ENCODE measurements at places on chromosomes 3 and 15.

DNA sequence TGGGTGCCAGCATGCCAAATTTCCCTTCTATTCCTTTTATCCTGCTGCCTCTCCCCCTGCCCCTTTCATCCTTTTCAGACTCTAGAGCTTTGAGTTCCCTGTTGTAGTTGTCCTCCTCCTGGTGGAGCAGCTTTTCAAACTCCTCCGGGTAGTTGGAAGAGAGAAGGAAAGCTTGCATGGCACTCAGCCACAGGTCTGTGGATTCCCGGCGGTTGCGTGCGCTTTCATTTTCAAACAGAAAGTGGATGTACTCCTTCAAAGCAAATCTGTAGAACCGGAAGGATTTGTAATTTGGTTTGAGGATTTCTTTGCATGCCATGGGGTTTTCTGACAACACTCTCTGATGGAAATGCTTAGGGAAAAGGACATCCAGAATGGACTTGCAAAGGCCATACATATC, 68.1 kb upstream of the DCLK3 start:
- DNase-seq: no peak

DNA sequence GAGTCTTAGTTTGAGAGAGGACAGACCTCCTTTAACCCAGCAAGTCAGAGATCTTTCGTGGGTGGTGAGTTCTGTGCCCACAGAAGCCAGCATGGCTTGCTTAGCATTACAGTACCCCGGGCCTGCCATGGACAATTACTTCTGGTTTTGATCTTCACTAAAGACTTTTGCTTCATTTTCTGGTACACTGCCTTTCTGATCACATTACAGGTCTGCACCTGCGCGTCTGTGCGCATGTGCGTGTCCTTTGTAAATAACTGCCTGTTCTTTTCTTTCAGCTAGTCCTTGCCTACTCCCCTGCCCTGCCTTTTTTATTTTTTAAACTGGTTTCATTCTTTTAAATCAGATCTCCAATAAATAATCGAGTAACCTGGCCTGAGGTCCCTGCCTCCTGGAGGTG, 57.1 kb upstream of the CMTM8 start:
- no peak for DNase-seq

DNA sequence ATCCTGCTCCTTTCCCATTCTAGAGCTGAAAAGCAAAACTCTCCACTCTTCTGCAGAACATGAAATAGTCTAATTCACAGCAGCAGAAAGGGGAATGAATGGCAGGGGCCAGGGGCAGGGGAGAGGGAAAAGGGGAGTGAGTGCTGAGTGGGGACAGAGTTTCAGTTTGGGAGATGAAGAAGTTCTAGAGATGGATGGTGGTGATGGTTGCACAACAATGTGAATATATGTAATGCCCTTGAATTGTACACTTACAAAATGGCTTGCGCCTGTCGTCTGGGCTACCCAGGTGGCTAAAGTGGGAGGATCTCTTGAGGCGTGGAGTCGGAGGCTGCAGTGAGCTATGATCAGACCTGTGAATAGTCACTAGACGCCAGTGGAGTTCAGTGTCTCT, 78.5 kb upstream of the MEF2A start:
- DNase-seq: no peak

DNA sequence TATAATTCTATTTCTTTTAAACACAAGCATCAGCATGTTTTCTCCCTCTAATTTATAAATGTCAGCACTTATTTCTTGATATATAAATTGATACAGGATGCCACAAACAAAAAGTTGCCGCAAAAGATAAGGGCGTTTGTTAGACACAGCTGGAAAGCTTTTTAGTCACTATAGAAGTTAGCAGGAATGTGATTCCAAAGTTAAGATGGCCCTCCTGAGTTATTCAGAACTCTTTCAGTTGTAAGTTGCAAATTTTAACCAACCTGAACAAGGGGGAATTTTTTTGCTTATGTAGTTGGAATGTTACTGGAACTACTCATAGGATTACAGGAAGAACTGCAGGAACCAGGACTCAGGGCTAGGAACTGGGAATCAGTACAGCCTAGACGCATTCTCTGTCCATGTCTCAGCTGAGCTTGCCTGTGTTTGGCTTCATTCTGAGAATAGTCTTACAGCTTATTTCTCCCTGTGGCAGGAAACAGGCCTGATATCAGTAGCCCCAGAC, 166.3 kb downstream of the VGLL4 start:
- no peak for DNase-seq

DNA sequence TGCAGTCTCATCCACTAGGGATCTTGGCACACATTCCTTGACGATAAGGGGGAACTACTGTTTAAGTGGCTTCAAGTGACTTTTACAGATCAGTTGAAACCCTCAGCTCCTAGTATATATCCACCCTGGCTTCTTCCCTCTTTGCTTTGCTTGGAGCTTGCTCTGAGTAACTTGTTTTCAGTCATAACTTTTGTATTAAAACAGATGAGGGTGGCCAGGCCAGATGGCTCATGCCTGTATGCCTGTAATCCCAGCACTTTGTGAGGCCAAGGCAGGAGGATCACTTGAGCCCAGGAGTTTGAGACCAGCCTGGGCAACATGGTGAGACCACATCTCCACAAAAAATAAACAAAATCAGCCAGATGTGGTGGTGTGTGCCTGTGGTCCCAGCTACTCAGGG, 42.4 kb downstream of the EOMES start:
- DNase-seq: no peak

- no peak for DNase-seq
These were observed 8.7 kb upstream of the GP9 start for GRCh38 chr3:129051871-129052340.

DNA sequence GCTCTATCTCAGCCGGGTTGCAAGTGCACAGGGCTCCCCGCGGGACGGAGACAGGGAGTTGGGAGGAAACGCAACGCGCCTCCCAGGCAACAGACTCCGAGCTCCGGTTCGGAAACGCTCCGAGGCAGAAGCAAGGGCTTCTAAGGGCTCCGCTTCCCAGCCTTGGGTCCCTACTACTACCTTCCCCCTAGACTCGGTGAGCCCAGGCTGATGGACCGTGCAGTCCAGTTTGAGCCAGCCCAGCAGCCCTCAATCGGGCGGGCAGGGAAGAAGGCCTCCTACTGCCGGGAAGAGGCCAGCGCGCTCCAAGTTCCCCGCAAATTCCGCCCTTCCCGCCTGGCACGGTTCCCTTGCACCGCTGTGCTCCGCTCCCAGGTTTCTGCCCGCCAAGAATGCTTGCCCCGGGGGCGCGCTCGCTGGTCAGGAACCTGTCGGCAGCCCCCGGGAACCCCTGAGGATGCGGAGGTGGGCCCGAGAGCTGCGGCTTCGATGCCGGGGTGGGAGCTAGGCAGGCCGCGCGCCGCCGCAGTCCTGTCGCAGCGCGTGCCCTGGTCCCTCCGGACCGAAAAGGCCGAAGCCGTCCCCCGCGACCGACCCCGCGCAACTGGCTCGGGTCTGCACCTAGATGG, 728 bp downstream of the TRANK1 start:
- peak; percentile 52 for DNase-seq

GRCh38 chr3:38567498-38567897, 71.4 kb downstream of the EXOG start:
- no peak for DNase-seq

DNA sequence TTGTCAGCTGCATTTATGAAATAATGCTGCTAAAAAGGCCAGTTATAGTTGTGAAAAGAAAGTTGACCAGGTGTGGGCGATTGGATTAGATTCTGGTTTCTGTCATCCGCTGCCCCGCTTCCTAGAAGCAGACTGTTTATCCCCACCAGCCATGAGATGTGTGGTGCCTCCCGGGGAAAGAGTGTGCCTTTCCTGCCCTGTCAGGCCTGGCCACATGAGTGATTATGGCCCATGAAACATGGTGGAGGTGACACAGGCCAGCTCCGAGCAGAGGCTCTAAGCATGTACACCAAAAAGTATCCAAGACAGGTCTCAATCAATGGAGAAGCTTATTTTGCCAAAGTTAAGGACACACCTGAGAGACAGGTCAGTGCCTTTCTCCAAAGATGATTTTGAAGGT, 85.4 kb upstream of the ABHD2 start:
- DNase-seq: no peak

DNA sequence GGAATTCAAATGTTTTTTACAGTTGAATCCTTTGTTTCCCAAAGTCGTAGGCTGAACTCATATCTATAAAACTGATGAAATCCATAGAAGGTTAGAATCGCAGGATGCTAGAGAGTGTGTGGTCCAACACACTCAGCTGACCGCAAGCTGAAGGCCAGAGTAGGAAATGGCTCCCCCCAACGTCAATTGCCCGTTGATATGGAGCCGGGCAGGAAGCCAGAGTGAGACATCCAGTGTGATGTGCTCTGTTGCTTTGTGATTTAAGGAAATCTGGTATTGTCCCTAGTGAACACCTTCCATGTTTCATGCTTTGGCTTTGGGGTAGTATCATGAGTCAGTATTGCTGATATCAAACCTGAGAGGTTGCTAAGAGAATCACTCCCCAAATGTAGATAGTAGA, 5.8 kb upstream of the MEX3B start:
- DNase-seq: no peak

GRCh38 chr15:69414701-69415167, 585 bp downstream of the KIF23 start:
- no peak for DNase-seq

- no peak for DNase-seq
These were observed 134.0 kb upstream of the IL12A start for GRCh38 chr3:159854500-159855124.

- DNase-seq: no peak
These were observed 77.1 kb downstream of the SEMA6D start for GRCh38 chr15:47794252-47794914.

- DNase-seq: no peak
These were observed 5.2 kb upstream of the PFN2 start for GRCh38 chr3:149975919-149976318.

- DNase-seq: no peak
These were observed 207.4 kb upstream of the HES1 start for GRCh38 chr3:193928354-193929209.

DNA sequence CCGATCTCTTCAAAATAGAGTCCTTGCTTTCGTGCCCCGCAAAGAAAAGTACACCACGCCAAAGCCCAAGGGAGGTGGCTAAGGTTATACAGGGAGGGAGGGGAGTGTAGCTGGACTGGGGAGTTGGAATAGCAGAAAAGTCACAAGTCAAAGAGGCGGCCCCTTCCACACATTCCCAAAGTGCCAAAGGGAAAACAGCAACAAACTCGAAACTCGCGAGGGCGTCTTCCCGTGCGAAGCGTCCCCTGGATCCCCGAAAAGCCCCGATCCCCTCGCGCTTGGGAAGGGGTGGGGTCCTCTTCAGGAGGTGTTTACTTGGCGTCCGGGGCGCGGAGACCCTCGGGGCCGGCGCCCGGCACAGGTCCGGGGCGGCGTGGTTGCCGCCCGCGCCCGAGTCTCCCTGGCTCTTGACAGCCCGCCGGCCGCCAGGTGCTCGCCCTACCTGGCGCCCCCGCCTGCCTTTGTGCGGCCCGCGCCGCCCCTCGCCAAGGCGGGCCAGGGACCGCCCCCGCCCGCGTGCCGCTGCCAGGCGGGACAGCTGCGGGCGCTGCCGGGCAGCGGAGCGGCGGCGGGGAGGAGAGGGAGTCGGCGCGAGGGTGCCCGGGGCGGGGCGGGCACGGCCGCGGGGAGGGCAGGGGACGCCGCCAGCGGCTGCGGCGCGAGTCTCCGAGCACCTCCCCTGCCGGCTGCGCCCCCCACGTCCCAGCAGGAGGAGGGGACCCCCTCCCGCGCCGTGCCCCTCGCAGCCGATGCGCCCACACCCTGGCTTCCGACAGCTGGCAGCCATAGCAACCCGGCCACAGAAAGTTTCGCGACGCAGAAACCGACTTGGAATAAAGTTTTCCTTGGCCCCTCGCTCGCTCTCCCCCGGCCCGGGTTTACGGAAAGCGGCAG, 966 bp downstream of the MYO1E start:
- no peak for DNase-seq

DNA sequence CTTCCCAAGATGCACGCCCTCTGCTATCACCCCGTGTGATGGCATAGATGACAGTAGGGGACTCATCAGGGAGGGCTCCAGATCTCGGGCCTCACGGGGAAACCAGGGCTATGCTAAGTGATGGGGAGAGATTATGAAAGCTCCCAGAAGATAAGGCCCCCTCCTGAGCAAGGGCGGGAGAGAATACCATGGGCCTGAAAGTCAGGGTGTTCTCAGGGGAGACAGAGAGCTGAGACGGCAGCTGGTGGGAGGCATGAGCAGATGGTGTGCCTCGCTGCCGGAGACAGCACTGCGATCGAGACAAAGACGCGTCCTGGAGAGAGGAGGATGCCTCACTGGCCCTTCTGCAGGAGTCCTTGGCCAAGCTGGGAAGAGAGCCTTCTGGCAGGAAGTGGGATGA, 106.5 kb upstream of the ADPGK start:
- DNase-seq: no peak

GRCh38 chr15:62469874-62470688, 305.0 kb upstream of the C2CD4B start:
- no peak for DNase-seq

- DNase-seq: no peak
These were observed 277.2 kb downstream of the UBE2E2 start for GRCh38 chr3:23480329-23480714.

GRCh38 chr3:132652640-132653270, 6.9 kb downstream of the ACAD11 start:
- no peak for DNase-seq

DNA sequence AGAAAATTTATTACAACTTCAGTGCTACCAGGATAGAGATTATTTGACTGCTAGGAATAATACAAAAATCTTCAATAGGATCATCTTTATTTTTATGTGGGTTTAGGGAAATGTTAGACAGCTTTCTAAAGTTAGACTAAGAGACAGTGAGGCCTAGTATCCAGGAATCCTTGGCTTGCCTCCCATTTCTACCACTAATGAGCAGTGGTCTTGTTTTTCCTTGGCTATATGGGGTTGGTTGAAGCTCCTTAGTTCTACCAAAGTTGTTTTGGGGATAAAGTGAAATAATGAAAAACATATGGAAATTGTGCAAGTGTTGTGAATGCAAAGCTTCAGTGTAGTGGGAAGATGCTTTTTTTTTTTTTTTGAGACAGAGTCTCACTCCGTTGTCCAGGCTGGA, 16.8 kb downstream of the AP4E1 start:
- no peak for DNase-seq

- DNase-seq: no peak
These were observed 47.2 kb downstream of the BSN start for GRCh38 chr3:49601358-49602048.

Data from CD4-positive, alpha-beta T cell treated with Interleukin-6 for 4 hours (primary cell).